ENCODE measurements at places on chromosomes 12 and 14.

GRCh38 chr12:5173511-5174011 lies 129.9 kb downstream of the KCNA5 start:
- DNase-seq = peak; percentile 35

GRCh38 chr14:20603813-20604690 lies 12.9 kb upstream of the RNASE12 start:
- DNase-seq = no peak

DNA sequence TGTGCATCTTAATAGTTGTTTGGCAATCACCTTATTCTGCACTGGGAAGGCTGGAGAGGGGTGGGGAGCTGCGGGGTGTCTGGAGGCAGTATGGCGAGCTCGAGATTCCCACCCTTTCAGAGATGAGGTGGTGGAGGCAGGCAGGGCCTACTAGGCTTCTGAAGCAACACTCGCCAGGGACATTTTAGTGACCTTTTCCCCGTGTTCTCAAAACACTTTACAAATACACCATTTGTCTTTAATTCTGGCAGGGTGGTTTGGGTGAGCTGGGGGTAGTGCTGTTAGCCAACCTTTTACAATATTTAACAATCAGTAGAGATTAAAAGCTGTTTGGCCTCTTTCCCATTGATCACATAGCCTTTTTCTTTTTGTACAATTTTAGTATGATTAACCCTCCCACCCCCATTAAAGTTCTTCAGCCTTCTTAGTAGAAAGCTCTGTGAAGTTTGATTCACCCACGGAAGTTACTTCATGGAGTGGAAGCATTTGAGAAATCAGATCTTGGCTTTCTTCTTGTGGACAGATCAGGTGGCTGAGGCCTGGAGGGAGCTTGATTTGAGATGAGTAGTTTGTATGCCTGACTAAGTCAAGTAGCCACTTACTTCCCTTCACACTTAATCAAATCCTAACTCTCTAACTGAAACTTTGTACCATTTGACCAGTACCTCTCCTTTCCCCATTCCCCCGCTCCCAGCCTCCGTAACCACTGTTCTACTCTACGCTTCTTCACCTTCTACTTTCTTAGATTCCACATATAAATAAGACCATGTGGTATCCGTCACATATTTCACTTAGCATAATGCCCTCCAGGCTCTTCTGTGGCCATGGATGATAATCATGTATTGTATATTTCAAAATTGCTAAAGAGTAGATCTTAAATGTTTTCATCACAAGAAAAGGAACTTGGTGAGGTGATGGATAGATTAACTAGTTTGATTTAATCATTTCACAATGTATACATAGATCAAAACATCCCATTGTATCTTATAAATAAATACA lies 41.0 kb downstream of the TRAF3 start:
- DNase-seq = peak; percentile 25

GRCh38 chr12:65608319-65608916 lies 215.9 kb upstream of the HMGA2 start:
- no peak for DNase-seq

- DNase-seq = no peak
These were observed 45.4 kb downstream of the PHLDA1 start for GRCh38 chr12:75986001-75986746.

- no peak for DNase-seq
These were observed 60.2 kb downstream of the ANO2 start for GRCh38 chr12:5884866-5885265.

DNA sequence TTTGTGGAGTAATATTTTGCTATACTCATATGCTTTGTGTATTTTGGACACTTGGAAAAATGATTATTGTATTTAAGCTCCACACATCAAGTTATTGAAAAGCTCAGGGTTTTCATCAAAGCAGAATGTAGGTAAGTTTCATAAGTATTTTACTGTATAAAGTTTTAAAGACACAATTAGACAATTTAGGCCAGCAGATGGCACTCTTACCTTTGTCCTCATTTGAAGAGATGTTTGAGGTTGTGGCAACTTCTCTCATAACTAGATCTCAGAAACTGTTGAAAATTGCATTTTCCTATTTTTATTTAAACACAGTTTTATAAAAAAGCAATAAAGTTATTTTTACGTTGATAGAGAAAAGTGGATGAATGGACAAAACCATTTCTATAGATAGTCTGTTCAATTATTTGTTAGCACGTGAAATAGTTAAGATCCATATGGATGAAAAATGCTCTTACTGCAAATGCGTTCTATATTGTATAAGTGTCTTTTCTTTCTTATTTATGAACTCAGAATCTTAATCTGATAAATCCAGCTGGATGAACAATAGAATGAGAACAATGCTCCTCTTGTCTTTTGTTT lies 300.0 kb downstream of the AEBP2 start:
- DNase-seq = peak; percentile 64

GRCh38 chr12:101696251-101697196 lies 916 bp upstream of the CHPT1 start:
- peak; percentile 36 for DNase-seq

- DNase-seq = no peak
These were observed 11.0 kb upstream of the ANKLE2 start for GRCh38 chr12:132772606-132773005.

GRCh38 chr14:47040550-47040949 lies 389.0 kb upstream of the RPL10L start:
- DNase-seq = no peak

- DNase-seq = no peak
These were observed 19.9 kb downstream of the CALM1 start for GRCh38 chr14:90416720-90417119.

GRCh38 chr12:16349131-16349460 lies 1.7 kb downstream of the MGST1 start:
- DNase-seq = peak; percentile 93

DNA sequence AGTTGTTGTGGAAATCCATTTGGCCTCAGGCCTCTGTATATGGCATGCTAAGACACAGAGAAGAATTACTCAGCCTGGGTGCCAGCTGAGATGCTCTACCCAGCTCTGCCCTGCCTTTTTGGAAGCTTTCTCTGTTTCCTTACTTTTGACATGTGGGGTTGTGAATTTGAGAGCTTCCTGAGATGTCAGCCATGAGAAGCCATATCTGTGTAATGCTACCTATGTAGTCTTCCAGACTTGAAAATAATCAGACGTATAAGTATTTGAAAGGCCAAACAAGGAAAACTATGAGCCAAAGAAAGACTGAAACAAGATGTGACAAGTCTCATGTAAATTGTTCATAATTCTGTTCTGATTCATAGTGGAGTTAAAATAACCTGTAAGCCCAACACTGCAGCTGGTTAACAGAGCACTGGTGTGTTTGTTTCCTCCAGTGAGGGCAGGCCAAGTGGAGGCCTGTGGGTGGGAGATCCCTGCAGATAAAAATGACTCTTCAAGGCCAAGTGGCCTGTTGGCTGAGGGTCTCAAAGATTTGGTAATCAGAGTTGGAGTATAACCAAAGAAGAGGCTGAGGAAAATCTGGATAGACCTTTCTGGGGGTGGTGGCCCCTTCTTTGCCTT lies 94.0 kb downstream of the TMX1 start:
- DNase-seq = peak; percentile 58

- DNase-seq = no peak
These were observed 3.6 kb downstream of the SLC25A29 start for GRCh38 chr14:100302616-100303015.

DNA sequence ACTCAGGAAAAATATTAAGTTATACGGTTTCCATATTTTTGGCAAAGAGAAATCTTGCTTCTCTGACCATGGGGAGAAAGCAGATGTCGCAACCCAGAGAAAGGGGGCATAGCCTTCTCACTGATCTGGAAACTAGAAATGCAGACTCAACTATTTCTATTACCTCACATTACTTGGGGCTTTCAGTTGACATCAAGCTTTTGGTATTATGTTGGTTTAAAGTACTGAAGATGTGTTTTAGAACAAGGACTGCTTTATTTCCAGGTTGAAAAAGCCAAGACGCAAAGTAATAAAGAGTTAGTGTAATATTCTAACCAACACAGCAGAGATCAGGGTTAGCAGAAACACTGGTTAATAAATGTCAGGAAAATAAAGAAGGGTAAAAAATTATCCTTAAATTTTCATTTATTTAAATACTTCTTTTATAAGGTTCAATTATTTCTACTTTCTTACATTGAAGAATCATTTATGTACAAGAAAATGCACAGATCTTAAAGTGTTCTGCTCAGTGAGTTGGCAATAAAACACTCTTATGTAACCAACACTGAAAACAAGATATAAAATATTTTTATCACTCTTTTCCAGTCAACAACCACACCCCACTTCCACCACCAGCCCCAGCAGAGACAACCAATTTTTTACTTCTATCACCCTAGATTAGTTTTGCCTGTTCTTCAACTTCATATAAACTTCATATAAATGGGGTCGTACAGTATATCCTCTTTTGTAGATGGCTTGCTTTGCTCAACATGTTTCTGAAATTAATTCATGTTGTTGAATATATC lies 26.0 kb downstream of the DCP1B start:
- peak; percentile 31 for DNase-seq

GRCh38 chr14:67357969-67358354 lies 1.6 kb downstream of the ATP6V1D start:
- DNase-seq = peak; percentile 23

- peak; percentile 96 for DNase-seq
These were observed 32.7 kb downstream of the DYRK2 start for GRCh38 chr12:67681105-67681778.

- peak; percentile 47 for DNase-seq
These were observed 50.1 kb downstream of the KLRG1 start for GRCh38 chr12:9039397-9039977.

- DNase-seq = no peak
These were observed 774 bp downstream of the SERPINA11 start for GRCh38 chr14:94451826-94452225.

GRCh38 chr12:54154681-54155186 lies 34.1 kb downstream of the SMUG1 start:
- DNase-seq = no peak

DNA sequence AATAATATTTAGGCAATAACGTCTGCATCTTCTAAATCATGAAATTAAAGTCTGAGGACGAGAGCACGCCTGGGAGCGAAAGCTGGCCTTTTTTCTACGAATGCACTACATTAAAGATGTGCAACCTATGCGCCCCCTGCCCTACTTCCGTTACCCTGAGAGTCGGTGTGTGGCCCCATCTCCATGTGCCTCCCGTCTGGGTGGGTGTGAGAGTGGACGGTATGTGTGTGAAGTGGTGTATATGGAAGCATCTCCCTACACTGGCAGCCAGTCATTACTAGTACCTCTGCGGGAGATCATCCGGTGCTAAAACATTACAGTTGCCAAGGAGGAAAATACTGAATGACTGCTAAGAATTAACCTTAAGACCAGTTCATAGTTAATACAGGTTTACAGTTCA lies 19.3 kb downstream of the CKB start:
- DNase-seq = no peak

Measured in AG10803 (cell line).